AG10803 (cell line): ENCODE measurements at places on chromosomes 1 and 21.

GRCh38 chr1:10710489-10710888, 86.0 kb downstream of the CASZ1 start:
- DNase-seq, result no peak

GRCh38 chr1:29626066-29626465, 389.7 kb downstream of the PTPRU start:
- DNase-seq, result no peak

GRCh38 chr21:26849428-26850115, 4.4 kb upstream of the ADAMTS1 start:
- DNase-seq, result peak; percentile 77

DNA sequence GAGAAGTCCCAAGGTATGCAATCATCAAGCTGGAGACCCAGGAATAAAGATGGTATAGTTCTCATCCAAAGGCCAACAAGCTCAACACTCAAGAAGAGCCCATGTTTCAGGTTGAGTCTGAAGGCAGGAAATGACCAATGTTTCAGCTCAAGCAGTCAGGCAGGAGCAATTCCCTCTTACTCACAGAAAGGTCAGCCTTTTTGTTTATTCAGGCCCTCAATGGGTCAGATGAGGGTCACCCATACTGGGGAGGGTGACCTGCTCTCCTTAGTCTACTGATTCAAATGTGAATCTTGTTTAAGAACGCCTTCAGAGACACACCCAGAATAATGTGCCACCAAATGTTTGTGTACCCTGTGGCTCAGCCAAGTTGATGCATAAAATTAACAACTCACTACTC, 262.4 kb downstream of the USP25 start:
- DNase-seq, result no peak

DNA sequence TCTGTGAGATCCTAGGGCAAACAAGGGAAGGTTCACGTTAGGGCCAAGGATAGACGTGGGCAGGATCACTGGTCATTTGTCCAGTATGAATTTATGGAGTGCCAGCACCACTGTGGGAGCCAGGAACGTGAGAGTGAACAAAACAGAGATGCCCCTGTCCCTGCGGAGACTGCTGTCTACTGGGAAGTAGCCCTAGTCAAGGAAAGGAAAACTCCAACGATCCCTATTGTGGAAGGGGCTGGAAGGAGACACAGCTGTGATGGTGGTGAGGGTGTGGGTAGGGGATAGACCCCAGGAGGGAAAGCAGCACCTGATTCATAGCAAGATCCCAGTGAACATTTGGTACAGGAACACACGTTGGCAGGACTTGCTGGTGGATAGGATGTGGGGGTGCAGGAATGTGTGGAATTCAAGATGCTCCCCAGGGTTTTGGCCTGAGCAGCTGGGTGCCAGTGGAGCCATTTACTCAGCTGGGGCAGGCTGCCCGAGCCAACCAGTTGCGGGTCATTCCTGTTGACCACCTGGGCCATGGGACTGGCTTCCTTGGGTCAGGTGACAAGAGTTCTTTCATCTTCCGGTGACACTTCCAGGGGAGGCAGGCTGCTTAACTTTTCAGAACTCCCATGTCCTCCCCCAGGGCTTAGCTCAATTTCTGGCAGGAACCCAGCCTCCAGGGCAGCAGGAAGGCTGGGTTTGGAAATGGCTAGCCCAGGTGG, 1.2 kb upstream of the ATP13A2 start:
- peak; percentile 80 for DNase-seq

- no peak for DNase-seq
These were observed 2.2 kb downstream of the PERM1 start for GRCh38 chr1:979744-980072.
